ENCODE measurements at places on chromosomes 4 and X.

DNA sequence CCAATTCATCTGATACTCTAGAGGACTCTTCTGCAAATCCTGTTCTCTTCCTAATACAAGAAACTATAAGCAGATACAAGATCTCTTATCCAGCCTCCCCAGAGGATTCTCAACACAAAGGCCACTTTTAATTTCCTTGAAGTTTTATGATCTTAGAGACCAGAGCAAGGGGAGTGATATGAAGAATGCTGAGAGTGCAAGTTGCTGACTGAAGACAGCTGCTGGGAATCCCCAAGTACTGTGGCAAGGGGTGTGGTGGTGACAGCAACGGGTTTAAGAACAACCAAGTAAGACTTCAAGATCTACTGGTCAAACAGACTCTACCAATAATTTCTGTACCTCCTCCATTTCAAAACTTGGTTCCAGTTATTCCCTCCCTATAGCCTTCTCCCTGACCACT lies 7.0 kb downstream of the AMMECR1 start:
- peak; percentile 55 for DNase-seq

GRCh38 chr4:6278801-6279197 lies 9.1 kb downstream of the WFS1 start:
- DNase-seq, result no peak

GRCh38 chrX:17047224-17047623 lies 100.8 kb downstream of the REPS2 start:
- DNase-seq, result no peak

GRCh38 chrX:11733614-11734013 lies 24.4 kb upstream of the MSL3 start:
- DNase-seq, result no peak

- DNase-seq, result no peak
Observed at GRCh38 chr4:166724369-166724768, 509.9 kb downstream of the SPOCK3 start.

GRCh38 chr4:152309418-152309817 lies 226.5 kb downstream of the FBXW7 start:
- no peak for DNase-seq

GRCh38 chr4:33577791-33578190 lies 2666.5 kb downstream of the ARAP2 start:
- no peak for DNase-seq

- no peak for DNase-seq
Observed at GRCh38 chrX:127466211-127466610, 586.0 kb downstream of the ACTRT1 start.

DNA sequence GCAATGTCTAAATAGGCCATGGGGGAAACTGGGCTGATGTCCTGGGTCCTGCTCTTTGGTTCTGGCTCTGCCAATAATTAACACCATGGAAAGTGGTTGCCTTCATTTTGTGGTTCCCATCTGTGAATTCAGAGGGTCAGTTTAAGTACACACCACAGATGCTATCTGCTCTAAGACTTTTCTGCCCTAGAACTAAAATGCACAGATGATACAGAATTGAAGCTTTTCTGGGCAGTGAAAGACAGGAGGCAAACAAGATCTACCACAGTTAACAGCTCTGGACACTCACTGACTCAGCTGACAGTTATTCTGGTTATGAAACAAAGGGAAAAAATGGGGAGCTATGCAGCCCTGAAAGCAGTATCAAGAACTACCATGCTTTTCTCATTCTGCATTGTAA lies 37.3 kb downstream of the APBB2 start:
- no peak for DNase-seq

DNA sequence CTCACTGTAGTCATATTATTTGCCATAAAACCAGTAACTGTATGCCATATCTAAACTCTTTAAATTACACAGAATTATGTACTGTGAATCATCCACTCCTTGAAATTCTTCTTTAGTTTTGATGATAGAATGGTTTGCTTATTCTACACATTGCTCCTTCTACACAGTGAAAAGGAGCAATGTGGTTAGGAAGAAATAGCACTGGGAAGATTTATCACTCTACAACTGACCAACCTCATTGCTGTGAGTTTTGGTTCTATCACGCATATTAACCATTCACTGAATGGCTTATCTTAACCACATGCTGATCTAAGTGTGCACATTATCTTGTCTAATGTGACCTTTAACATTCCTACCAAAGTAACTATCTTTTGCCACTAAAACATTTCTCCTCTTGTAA lies 415.7 kb upstream of the NDST4 start:
- DNase-seq, result no peak

GRCh38 chrX:1450361-1451161 lies 2.1 kb downstream of the ASMTL start:
- no peak for DNase-seq

DNA sequence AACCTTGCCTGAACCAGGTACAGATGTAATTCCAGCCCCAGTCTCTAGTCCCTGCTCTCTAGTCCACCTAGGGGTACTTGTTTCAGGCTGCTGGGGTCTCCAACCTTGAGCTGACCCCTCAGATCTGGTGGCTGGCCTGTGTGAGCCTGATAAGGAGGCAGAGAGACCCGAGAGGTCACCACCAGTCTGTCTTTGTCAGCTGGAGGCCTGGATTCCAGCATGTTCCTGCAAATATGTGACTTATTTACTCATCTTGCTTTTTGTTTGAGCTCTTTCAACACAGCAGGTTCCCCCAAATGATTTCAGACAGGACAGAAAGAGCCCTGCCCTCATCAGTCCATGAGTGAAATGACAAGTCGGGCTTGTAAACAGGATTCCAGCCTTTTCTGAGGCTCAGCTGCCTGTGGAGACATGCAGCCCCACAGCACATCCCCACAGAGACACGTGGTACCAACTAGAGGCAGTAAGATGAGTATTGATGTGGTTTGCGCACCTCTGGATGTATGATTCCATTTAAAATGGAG lies 37.5 kb upstream of the STK26 start:
- DNase-seq, result peak; percentile 11

DNA sequence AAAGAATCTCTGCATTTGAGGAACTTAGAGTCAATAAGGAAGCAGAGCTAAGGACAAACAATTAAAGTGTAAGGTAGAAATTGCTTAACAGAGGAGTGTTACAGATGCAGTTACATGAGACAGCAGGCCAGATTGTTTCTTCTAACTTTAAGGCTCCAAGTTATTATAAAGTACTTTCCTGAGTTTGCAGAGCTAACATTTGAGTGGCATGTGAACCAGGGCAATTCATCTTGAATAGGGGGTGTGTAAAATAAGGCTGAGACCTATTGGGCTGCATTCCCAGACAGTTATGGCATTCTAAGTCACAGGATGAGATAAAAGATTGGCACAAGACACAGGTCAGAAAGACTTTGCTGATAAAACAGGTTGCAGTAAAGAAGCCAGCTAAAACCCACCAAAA lies 7.6 kb upstream of the LNX1 start:
- DNase-seq, result no peak
